ENCODE measurements at places on chromosomes 7 and 10.

DNA sequence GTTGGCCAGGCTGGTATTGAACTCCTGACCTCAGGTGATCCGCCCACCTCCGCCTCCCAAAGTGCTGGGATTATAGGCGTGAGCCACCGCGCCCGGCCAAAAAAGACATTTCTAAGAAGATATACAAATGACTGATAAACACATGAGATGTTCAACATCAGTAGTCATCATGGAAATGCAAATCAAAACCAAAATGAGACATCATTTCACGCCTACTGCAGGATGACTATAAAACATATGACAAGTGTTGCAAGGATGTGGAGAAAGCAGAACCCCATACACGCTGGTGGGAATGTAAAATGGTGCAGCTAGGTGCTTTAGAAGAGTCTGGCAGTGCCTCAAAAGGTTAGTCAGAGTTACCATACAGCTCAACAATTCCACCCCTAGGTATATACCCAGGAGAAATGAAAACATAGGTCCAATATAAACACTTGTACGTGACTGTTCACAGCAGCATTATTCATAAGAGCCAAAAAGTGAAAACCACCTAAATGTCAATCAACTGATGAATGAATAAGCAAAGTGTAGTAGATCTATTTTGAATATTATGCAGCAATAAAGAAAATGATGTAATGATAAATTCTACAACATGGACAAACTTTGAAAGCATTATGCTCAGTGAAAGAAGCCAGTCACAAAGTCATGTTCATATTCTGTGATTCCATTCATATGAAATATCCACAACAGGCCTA lies 24.5 kb downstream of the TMEM209 start:
- DNase-seq = no peak

DNA sequence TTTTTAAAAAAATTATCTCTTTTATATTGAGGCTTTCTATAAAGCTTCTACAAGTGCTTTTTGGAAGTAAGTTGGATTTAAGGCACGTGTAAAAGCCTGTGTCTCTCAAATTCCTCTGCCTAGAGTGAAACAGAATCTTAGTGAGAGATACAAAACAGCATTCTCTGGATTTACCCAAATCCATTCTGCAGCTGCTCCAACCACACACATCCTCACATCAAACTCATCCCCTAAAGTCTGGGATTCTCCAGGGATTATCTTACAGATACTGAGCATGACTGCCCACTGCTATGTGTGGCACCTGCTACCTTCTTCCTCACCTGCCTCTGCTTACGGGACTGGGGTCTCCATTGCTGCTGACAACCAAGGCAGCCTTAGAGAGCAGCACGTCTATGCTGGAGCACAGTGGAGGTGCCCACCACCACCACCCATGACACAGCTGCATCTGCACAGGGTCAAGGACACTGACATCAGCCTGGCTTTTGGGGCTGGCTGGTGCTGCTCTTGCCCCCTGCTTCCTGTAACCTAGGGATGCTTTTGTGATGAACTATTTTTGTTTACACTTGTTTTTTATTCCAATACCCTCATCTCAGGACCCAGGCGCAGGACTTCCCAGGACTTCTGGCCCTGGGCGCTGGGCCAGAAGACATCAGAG lies 139.2 kb upstream of the NAMPT start:
- DNase-seq = no peak

DNA sequence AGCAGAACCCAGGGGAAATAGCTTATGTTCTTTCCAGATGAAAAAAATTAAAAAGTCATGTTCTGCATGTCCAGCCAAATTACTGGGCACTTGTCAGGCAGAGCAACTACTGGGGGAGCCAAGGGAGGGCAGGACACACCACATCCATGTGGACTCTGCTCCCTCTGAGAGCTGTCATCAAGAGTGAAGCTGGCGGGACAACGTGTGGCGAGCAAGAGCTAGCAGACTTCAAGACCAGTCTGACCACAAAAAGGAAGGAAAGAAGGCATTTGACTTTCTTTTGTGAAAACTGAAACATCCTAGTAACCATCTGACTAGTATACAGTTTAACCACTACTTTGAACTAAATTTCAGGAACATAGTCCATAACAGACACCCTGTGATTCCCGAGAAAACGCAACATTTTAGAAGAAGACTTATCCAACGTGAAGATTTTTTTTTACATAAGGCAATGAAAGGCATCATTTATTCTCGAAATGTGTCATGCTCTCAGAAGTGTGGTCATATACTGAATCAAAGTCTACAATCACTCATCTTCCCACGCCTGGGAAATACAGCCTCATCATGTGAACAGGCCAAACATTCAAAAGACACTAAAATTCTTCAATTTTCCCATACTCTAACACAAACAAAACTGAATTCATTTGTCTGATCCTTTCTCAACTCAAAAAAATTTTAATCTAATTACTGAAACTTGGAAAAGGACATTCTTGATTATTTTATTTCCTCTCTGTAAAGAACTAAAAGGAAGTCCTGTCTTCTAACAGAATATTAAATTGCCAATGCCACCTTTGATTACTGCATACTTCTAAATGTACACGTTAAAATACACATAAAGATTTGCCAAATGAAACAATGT lies 15.5 kb downstream of the CYTH3 start:
- no peak for DNase-seq

DNA sequence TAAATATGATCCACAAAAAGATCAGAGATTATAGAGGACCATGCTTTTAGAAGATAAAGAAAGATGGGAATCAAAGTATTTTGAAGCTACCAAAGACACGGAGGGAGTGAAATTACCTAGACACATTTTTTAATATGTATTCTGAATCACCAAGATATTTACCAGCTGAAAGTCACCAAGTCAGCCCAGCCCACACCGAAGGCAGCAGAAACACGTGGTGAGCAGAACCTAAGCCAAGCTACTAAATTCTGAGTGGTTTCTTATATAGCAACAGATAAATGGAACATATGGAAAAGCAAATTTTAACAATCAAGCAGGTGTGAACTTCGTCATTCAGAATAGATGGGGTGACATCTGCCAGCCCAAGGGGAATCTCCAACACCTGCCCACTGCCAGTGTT lies 134.7 kb upstream of the AKR1E2 start:
- DNase-seq = no peak

DNA sequence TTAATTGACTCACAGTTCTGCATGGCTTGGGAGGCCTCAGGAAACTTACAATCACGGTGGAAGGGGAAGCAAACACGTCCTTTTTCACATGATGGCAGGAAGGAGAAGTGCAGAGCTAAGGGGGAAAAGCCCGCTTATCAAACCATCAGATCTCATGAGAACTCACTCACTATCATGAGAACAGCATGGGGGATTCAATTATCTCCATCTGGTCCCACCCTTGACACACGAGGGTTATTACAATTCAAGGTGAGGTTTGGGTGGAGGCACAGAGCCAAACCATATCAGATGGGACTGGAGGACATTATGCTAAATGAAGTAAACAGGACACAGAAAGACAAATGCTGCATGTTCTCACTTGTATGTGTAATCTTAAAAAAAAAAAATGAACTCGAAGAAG lies 141.4 kb upstream of the HABP2 start:
- DNase-seq = no peak

DNA sequence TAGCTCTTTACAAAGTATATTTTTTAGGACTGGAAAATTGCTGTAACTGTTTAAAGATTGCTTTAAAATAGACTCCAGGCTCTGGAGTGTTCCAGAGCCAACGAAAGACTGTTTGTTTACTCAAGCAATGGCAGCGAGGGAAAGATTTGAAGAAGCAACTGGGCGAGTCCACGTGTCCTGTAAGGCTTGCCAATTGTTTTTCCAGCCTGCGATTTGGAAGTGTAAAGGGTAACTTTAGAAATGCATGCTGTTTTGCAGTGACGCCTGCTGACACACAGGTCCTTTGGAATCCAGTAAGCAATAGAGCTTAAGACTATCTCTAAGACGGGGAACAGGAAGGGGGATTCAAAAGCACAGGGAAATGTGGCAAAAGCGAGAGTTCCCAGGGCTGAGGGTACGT lies 55.8 kb downstream of the TACC2 start:
- no peak for DNase-seq

- no peak for DNase-seq
These were observed 18.3 kb downstream of the CLEC2L start for GRCh38 chr7:139541600-139542307.

DNA sequence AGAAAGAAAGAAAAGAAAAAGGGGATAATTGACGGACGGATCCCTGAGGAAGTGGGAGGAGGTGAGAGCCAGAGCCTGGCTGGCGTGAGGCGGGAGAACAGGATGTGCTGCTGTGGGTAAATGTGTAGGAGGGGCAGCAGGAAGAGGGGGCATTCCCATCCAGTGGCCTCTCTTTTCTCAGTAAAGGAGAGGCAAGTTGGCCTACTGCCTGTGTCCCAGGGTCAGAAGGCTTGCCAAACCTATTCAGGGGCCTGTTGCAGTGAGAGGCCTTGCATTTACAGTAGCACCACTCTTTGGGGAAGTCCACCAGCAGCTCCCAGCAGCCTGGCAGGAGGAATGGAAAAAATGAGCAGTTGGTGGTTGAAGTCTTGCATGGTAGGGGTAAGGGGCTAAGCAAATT lies 26.6 kb upstream of the ASCC1 start:
- DNase-seq = no peak

DNA sequence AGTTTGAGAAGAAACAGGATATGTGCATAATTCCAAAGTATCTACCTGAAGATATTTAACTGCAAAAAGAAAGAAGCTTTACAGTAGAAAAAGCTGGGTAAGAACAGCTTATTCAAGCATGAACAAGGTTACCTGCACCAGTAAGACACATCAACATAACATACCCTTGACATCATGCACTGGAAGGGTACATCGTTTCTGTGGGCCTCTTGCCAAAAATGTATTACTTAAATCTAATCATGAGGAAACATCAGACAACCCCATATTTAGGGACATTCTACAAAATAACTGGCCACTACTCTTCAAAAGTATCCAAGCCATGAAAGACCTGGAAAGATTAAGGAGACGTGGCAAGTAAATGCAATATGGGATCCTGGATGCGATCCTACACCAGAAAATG lies 18.9 kb downstream of the TPK1 start:
- no peak for DNase-seq

DNA sequence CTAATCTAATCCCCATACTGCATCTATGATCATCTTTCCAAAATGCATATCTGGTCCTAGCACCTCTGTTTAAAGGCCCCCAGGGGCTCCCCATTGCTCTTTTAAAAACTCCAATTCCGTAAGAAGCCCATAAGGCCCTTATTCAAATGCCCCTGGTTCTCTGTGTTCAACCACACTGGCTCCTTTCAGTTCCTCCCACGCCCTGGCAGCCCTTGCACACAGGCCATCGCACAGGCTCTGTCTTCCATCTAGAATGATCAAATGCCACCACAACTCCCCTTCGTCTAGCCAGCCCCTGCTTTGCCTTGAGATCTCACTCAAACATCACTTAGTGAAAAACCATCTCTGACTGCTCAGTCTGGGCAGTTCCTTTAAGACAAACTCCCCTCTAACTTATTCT lies 112.9 kb upstream of the LYZL2 start:
- no peak for DNase-seq

- DNase-seq = no peak
These were observed 640 bp downstream of the ANKMY2 start for GRCh38 chr7:16644636-16645592.

- DNase-seq = no peak
These were observed 194.8 kb downstream of the CELF2 start for GRCh38 chr10:11212288-11213085.

All from epithelial cell of proximal tubule (primary cell).